ENCODE measurements at places on chromosomes 12 and 14.

GRCh38 chr12:6250343-6250742 lies 50.1 kb downstream of the CD9 start:
- DNase-seq, result no peak

DNA sequence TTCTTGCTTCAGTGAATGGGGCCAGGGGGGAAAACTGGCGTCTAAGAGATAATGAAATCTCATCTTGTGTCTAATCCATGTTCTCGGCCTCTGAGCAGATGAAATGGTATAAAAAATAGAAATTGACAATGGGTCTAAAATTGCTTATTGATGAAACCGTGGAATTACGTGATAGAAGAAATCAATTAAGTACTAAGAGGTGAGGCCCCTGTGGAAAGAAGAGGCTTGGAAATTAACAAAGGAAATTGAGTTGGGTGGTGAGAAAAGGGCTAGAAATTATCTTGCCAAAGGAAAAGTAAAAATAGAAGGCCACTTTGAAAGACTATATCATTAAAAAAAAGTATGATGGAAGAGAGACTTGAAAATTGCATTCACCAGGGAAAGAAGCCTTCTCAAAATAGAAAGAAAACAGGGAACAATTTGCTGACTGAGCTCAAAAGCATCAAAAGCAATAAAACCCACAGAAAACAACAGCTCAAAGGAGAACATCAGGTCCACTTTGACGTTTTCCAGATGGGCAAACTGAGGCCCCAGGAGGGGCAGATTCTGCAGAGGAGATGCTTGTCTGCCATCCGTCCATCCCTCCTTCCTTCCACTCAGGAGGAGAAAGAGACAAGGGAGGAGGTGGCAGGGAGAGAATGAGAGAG lies 226.1 kb upstream of the RTL1 start:
- DNase-seq, result no peak

- DNase-seq, result no peak
Measured at GRCh38 chr12:87920139-87920538, 109.1 kb downstream of the C12orf50 start.

- DNase-seq, result no peak
Measured at GRCh38 chr14:100791995-100792394, 33.9 kb upstream of the MEG3 start.

GRCh38 chr14:69860221-69860620 lies 19.0 kb upstream of the SMOC1 start:
- no peak for DNase-seq

DNA sequence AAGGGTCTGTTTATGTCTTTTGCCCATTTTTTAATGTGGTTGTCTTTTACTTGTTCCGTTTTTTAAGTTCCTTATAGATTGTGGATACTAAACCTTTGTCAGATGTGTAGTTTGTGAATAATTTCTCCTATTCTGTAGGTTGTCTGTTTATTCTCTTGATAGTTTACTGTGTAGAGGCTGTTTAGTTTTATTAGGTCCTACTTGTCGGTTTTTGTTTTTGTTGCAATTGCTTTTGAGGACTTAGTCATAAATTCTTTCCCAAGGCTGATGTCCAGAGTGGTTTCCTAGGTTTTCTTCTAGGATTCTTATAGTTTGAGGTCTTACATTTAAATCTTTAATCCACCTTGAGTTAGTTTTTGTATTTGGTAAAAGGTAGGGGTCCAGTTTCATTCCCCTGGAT lies 33.9 kb downstream of the SLC39A9 start:
- no peak for DNase-seq

GRCh38 chr14:48900565-48900964 lies 685.6 kb downstream of the RPS29 start:
- no peak for DNase-seq

GRCh38 chr12:105273601-105274000 lies 37.6 kb upstream of the APPL2 start:
- DNase-seq, result no peak

DNA sequence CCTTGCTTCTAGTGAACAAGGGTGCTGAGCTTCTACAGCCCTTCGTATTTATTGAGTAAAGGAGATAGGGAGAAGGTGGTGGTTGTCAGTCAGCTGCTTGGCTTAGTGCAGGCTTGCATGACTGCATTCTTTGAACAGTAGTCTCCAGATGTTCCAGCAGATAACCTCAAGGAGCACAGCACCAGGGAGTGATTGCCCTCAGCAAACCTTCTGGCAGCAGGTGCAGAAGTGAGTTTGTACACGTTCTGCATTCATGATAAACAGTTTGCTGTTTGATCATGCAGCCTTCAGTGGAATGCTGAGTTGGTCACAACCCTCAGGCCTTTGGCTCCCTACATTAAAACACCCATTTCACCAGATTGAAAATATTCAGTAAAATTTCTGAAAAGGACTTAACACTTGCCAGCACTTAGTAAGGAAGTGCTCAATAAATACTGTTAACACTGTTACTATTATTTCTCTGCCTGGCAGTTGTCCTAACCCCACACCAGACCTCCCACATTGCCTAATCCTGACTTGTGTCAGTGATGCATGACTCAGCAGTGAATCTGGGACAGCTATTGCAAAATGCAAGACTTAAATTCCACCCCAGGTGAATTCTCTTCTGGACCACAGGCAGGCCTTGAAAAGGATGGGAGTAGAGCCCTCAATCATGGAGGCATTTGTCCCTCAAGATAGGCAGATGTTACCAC lies 18.9 kb upstream of the CARMIL3 start:
- no peak for DNase-seq

GRCh38 chr12:111304642-111305071 lies 64.2 kb downstream of the PHETA1 start:
- DNase-seq, result no peak

DNA sequence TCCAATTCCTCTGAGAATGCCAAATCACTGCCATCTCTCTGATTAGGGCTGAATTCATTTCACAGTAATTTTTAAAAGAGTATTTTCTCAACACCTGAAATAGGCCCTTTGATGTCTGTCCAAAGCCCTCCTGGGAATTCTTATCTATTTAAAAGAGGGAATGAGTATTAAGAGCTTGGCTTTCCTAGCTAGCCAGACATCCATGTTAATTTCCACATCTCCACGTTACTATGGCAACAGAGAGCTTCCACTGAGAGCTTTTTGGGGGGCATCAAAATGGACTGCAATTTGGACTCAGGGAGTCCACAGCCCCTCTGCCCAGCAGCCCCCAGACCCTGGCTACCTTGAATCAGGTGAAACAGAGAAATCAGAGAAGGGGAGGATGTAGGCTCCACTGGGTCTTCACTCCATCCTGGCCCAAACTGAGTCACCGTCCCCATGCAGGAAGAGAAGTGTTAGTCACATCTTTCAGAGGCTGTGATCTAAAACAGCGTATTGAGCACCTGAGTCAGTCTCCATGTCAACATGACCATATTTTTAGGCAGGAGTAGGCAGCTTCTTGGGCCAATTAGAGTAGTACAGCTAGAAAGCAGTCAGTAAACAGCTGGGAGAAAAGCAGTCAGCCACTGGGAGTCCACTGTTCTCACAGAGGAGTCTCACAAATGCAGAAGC lies 7.0 kb upstream of the FICD start:
- DNase-seq, result no peak

GRCh38 chr14:24398653-24399446 lies at the start of gene NYNRIN:
NYNRIN (plus strand) TSS chr14:24399003; CDS start chr14:24399247, 244 bp downstream.
- no peak for DNase-seq

- DNase-seq, result no peak
Measured at GRCh38 chr12:108940138-108940537, 60.2 kb downstream of the DAO start.

DNA sequence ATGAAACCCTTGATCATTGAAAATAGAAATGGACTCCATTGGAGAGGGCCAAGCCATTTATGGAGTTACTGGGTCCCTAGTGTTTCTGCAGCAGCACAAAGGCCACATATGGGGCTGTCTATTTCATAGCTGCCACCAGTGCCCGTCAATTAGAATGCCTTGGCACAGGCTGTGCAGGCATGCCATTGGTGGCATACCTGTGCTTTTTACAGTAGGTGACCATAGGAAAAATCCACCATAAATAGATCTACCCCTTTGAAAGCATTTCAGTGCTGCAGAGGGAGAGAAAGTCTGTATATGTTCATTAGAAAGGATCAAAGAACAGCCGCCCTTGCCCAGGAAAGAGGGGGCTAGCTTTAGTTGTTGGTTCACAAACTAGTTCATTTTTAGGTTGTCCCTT lies 13.1 kb downstream of the MYBPC1 start:
- DNase-seq, result no peak

DNA sequence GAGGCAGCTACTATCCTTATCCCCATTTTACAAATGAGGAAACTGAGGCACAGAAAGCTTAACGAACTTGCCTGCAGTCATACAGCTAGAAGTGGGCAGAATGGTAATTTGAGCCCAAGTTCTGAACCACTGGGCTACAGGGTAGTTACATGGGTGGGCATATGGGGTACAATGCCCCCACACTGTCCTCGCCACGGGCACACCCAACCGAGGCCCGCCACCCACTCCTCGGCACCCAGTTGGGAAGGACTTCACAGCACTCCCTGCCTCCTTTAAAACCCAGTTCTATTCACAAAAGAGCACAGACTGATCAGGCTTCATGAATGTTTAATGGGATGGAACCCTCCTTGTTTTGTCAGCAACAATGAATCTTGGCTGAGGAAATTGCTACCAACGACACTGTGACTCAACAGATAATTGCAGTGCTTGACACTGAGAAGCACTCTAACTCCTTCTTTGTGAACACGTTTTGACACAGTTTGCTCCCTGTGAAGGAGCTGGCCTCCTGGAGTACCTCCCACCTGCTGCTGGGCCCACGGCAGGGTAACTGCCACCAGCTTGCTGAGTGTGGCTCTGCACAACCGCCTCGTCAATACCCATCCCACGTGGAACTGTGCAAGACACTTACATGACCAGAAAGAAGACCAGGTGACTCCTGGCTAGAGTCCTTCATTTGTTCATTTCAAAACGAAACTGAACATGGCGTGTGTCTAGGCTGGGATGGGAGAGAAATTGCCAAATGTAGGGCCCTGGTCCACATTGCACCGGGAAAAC lies 63.5 kb downstream of the CLMN start:
- peak; percentile 89 for DNase-seq

- DNase-seq, result no peak
Measured at GRCh38 chr12:46674800-46675199, 151.0 kb downstream of the SLC38A4 start.

- DNase-seq, result no peak
Measured at GRCh38 chr14:70808416-70809224, 693 bp downstream of the MAP3K9 start.

- peak; percentile 33 for DNase-seq
Measured at GRCh38 chr14:100237735-100238418, 1.1 kb upstream of the YY1 start.

DNA sequence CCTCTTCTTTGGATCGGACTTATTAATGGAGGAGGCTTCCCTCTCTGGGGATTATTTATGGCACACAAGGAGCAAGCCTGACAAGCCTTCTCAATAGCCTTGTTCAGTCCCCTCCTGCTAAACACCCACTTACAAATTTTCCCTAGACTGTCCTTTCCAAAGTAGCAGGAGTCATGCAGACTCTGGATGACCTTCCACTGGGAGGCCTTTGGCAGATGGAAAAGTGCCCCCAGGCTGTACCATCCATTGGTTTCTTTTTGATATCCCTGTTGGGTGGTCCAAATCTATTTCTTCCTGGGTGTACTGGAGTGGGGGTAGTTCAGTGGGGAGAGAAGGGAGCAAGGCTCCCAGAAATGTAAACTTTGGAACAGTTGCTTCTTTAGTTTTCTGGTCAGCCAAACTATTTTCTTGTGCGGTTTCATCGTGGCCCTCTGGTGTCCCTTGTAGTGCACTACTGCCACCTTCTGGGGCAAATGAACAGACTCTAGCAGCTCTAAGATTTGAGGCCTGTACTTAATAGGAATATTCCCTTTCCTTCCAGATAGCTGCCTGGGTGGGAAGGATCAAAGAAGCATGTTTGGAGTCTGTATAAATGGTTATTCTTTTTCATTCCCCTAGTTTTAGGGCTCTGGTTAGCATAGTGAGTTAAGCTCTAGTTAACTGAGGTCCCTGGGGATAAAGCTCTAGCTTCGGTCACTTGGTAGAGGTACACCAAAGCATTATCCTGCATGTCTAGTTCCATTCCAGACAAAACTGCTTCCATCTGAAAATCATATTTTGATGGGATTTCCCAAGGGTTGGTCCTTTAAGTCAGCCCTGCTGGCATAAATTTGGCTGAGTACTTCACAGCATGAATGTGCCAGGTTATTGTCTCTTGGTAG lies 409.5 kb downstream of the SLC6A15 start:
- peak; percentile 43 for DNase-seq

DNA sequence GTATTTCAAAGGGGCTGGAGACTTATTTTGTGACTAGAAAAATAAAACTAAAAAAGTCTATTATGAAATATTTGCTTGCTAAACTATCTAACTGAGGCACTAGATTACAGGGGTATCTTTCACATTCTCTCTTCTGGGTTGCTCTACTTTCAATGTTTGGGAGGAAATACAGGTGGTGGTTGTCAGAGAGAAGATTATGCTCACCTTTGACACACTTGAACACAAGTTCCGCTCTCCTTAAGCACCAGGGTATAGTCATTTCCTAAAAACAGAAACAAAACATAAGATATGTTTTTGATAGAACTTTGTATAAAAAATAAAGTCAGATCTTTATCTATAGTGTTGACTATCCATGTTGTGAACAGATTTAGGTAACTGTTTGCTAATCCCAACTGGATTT lies 45.4 kb upstream of the FGF6 start:
- DNase-seq, result no peak

- DNase-seq, result no peak
Measured at GRCh38 chr12:64352181-64352580, 38.4 kb downstream of the C12orf56 start.

- no peak for DNase-seq
Measured at GRCh38 chr14:91377700-91378652, 39.6 kb downstream of the CCDC88C start.

DNA sequence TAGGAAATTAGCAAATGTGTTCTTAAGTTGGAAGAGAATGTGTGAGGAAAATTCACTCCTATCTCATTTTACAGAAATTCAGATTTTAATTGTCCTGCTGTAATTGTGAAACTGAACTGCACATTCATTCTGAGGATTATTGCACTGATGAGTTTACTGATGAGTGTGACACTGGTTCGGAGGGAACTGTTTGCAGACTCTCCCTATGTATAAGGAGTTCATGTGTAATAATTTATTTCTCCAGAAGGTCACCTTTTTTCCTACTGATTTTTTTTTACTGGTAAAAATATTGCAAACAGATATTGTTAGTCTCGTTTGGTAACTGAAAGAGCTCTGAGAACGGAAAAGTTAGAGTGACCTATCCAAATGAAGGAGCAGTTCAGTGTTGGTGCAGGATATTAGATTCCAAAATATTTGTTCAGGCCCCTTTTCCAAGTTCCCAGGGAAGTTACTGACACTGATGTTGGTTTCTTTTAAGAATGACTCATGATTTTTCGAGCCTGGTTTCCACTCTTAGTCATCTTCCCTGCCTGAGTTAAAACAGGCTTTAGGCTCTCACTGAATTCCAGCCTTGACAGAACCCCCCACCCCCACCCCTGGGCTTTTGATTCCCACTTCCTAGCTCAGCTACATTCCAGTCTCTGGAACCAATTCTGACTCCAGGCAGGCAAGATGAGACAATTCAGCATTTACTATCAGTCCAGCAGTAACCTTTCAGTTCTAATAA lies 18.4 kb downstream of the ANO6 start:
- DNase-seq, result no peak

Data from NCI-H2107 (cell line).